ENCODE measurements at places on chromosomes 13 and 19.

GRCh38 chr13:41213316-41213715 is 18.9 kb upstream of the KBTBD7 start:
- no peaks in the 10 kb centered on the region for H3K36me3 ChIP-seq
- no peaks in the 10 kb centered on the region for H3K27me3 ChIP-seq
- DNase-seq: no peak
- no peaks in the 10 kb centered on the region for H3K4me1 ChIP-seq

DNA sequence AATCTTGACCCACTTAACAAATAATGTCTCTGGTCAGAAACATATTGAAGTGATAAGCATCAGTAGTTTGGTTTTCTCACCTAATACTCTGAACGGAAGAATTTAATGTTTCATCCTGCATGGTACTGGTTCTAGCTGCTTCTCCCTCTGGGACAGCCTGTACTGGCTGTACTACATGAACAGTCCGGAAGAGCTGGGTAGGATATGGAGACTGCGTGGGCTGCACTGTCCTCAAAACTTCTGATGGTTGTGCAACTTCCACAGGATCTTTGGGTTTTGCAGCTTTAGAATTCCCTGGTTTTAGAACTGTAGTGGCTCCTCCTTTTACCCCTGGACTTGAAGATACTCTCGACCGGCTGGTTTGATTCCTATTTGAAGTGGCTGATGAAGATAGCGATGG is 78.3 kb downstream of the ELF1 start:
- no peak overlapping the region for H3K4me3 ChIP-seq
- no peak overlapping the region for H3K27ac ChIP-seq
- peaks cover 63% of the 10 kb centered on the region for H3K36me3 ChIP-seq
- H3K4me1 ChIP-seq: no peaks in the 10 kb centered on the region
- H3K27me3 ChIP-seq: no peaks in the 10 kb centered on the region

- H3K36me3 ChIP-seq: no peaks in the 10 kb centered on the region
- H3K27me3 ChIP-seq: no peaks in the 10 kb centered on the region
- H3K4me3 ChIP-seq: no peak overlapping the region
Observed at GRCh38 chr13:44573790-44574465, 2.2 kb downstream of the TSC22D1 start.

GRCh38 chr13:21980049-21980448 is 309.2 kb downstream of the FGF9 start:
- H3K4me3 ChIP-seq: no peak overlapping the region
- H3K27me3 ChIP-seq: no peaks in the 10 kb centered on the region
- no peaks in the 10 kb centered on the region for H3K36me3 ChIP-seq
- no peak overlapping the region for H3K27ac ChIP-seq
- no peaks in the 10 kb centered on the region for H3K4me1 ChIP-seq
- no peak for DNase-seq

DNA sequence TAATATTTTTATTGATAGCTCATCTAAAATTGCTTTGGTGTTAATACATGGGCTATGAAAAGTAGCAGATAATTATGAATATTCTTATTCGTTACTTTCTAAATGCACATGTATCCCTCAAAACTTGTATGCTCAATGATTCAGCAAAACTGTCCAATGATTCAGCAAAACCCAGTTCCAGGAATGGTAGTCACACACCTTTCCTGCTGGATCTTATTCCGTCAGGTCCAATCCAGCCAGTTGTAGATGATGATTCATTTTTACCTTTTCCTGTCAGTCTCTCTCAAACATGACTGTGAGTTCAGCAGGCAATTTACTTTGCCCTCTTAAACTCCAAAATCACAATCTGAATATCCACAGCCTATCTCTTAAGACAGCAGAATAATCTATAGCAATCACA is 1082.6 kb downstream of the EFNB2 start:
- no peak overlapping the region for H3K27ac ChIP-seq
- no peaks in the 10 kb centered on the region for H3K4me1 ChIP-seq
- no peak overlapping the region for H3K4me3 ChIP-seq
- H3K27me3 ChIP-seq: no peaks in the 10 kb centered on the region
- H3K36me3 ChIP-seq: no peaks in the 10 kb centered on the region
- no peak for DNase-seq

- H3K4me3 ChIP-seq: no peak overlapping the region
- no peaks in the 10 kb centered on the region for H3K36me3 ChIP-seq
- H3K27me3 ChIP-seq: no peaks in the 10 kb centered on the region
- H3K4me1 ChIP-seq: no peaks in the 10 kb centered on the region
- no peak overlapping the region for H3K27ac ChIP-seq
- no peak for DNase-seq
Observed at GRCh38 chr13:67390462-67391086, 160.4 kb upstream of the PCDH9 start.

DNA sequence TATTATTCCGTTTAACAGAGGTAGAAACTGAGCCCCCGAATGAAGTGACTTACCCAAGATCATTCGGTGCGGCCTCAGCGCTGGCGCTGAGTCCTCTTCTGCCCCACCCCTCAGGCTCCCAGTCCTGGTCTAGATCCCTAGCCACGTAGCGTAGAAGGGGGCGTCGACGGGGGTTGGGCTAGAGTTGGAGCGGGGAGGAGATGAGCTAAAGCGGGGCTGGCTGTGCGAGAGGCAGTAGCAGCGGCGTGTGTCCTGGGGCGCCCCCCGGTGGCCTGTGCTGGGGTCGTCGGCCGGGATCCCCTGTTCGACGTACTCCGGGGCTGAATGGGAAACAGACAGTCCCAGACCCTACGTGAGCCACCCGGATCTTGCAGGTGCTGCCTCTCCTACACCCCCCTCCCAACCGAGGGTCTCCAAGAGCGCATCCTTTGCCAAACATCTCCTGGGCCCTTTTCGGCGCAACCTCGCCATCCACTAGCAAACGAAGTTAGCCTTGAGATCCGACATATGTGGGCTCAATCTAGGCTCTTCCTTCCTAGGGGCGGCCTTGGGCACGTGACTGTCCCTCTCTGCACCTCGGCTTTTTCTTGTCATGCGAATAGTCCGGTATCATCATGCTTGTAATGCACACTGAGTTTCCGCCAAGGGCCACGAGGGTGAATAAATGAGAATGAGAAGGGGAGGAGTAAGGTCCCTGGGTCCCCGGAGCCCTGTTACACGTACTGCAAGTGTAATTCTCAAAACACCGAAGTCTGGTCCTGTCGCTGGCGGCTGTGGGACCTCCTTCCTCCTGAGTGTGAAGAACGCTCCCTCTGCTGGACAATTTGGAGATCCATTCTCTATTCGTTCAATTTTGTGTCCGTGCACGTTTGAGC is 47.7 kb downstream of the CYP4F22 start:
- H3K27ac ChIP-seq: peak overlapping the region; percentile 52
- H3K36me3 ChIP-seq: no peaks in the 10 kb centered on the region
- H3K4me1 ChIP-seq: peaks cover 10% of the 10 kb centered on the region
- DNase-seq: peak; percentile 92
- H3K4me3 ChIP-seq: peak overlapping the region; percentile 36

DNA sequence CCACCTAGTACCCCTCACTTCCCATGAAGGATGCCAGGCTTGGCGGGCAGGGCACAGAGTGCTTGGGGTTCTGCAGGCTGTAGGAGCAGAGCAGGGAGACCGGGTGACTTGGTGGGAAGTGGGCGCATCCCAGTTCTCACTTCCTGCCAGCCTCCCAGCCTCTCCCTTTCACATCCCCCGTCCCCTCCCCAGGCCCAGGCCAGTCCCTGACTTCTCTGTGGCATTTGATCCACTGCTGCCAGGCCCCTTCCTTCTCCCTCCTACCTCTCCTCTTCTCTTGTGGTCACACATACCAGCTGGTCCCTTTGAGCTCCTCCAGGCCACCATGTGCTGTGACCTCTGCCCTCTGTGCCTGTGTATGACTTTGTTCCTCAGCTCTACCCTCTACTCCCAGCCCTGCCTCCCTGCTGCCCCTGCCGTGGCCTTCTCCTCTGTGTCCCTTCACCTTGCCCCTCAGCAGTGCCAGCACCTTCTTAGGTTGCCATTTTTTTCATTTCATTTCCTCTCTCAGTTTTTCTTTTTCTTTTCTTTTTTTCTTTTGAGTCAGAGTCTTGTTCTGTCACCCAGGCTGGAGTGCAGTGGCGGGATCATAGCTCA is 19.5 kb downstream of the MYO1F start:
- no peaks in the 10 kb centered on the region for H3K27me3 ChIP-seq
- peak overlapping the region; percentile 42 for H3K27ac ChIP-seq
- no peak overlapping the region for H3K4me3 ChIP-seq
- H3K36me3 ChIP-seq: peaks cover 35% of the 10 kb centered on the region
- no peak for DNase-seq

- H3K4me1 ChIP-seq: no peaks in the 10 kb centered on the region
- DNase-seq: no peak
- H3K27ac ChIP-seq: no peak overlapping the region
- H3K36me3 ChIP-seq: no peaks in the 10 kb centered on the region
- H3K4me3 ChIP-seq: no peak overlapping the region
Observed at GRCh38 chr13:65964672-65965071, 1265.5 kb downstream of the PCDH9 start.

DNA sequence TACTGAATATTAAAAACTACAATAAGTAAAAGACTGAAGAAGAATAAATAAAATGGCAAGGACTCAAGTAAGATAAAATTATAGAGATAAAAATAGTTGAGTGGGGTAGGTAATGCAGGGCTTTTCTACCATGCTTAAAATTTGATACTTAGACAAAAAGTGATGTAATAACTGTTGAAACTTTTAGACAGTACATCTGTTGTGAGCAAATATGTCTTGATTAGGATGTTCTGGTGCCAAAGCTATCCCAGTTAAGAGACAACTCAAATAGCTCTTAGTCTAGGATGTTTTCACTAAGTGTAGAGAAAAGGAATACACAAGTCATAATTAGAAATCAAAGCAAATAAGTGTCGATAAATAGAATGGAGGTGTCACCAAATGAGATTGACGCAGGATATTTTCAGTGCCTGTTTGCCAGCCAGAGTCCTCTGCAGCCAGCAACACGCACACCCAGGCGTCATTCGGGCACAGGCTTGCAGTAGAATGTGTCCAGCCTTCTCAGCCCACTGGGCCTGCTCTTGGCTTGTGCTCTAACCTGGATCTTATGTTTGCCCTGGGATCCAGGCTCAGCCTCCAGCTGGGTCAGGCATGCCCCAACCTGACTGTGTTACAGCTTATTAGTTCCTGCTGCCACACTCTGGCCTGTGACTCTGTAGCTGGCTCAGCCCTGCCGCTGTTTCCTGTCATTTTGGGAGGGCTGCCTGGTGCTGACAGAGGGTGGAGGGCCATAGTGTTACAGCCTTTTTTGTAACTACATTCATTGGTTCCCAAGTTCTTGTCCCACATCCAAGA is 766.2 kb downstream of the PCDH17 start:
- H3K4me3 ChIP-seq: no peak overlapping the region
- no peak overlapping the region for H3K27ac ChIP-seq
- no peak for DNase-seq
- H3K4me1 ChIP-seq: no peaks in the 10 kb centered on the region
- no peaks in the 10 kb centered on the region for H3K36me3 ChIP-seq

DNA sequence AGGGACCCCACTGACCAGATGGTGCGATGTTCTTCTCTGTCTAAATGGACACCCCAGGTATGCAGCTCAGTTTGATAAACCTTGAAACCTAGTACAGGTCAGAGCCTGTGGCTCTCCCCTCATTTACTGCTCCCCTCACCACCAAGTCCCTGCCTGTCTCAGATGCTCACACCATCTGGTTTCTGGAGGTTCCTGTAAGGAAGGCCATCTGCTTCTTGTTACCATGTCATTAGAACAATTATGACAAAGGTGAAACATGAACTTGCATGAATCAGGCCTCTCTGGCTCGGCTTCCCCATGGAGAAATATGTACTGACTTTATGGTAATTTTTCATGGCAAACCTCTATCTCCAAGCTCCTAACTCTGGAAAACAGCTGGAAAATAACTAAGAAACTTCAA is 965.7 kb downstream of the UQCRFS1 start:
- no peaks in the 10 kb centered on the region for H3K27me3 ChIP-seq
- no peaks in the 10 kb centered on the region for H3K36me3 ChIP-seq
- DNase-seq: no peak
- H3K27ac ChIP-seq: no peak overlapping the region

DNA sequence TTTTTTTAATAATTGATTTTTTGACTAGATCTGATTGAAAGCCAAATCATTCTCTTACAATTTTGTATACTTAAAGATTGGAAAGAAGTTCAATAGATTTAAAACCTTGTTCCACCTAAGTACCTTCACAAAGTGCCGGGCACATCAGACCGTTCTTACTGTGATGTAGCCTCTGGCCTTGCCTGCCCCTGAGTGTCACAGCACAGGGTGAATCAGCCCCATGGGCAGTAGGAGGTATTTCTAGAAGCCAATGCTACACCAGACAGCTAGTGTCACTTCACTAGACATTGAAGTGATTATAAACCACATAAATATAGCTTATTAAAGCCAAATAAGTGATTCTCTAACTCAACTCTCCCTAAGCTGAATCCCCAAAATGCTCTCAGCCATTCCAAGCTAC is 131.3 kb downstream of the LACC1 start:
- H3K4me3 ChIP-seq: no peak overlapping the region
- no peaks in the 10 kb centered on the region for H3K27me3 ChIP-seq

GRCh38 chr13:114235697-114236096 is 1.0 kb downstream of the CDC16 start:
- no peaks in the 10 kb centered on the region for H3K27me3 ChIP-seq
- peaks cover 21% of the 10 kb centered on the region for H3K36me3 ChIP-seq
- H3K27ac ChIP-seq: no peak overlapping the region
- H3K4me1 ChIP-seq: peaks cover 7% of the 10 kb centered on the region
- no peak for DNase-seq

DNA sequence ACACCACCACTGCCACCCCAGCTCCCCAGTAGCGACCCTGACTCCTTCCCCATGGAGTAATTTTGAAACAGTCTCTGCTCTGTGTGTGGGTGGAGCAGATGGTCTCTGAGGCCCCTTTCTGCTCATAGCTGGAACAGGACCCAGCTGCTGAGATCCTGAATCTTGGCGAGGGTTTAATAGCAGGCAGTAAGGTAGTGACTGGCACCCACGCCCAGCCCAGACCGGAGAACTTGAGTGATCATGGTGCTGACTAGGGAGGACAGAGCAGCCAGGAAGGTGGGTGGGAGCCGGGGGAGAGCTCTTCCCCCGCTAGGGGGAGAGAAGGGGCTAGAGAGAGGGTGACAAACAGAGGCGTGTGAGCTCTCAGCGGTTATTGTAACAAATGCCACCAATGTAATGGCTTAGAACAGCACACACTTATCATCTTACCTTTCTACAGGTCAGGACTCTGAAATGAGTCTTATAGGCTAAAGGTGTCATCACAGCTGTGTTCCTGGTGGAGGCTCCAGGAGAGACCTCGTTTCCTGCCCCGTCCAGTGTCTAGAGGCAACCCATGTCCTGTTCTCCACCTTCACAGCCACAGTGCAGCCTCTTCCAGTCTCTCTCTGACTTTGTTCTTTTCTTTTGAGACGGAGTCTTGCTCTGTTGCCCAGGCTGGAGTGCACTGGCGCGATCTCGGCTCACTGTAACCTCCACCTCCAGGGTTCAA is 7.2 kb upstream of the ACER1 start:
- no peak for DNase-seq
- H3K27ac ChIP-seq: no peak overlapping the region
- no peaks in the 10 kb centered on the region for H3K4me1 ChIP-seq

GRCh38 chr19:40721936-40722661 is 5.2 kb downstream of the ITPKC start:
- no peaks in the 10 kb centered on the region for H3K27me3 ChIP-seq
- H3K4me1 ChIP-seq: peaks cover 32% of the 10 kb centered on the region
- no peak overlapping the region for H3K27ac ChIP-seq
- H3K4me3 ChIP-seq: no peak overlapping the region
- peaks cover 26% of the 10 kb centered on the region for H3K36me3 ChIP-seq

GRCh38 chr13:74219566-74219965 is 85.4 kb upstream of the KLF12 start:
- no peak overlapping the region for H3K27ac ChIP-seq
- H3K4me1 ChIP-seq: no peaks in the 10 kb centered on the region
- no peaks in the 10 kb centered on the region for H3K27me3 ChIP-seq

Data from effector memory CD4-positive, alpha-beta T cell (primary cell).